ENCODE measurements at places on chromosomes 4 and X.
A peak's percentile ranks its signal among the peaks of the same experiment; 100 is the strongest.

DNA sequence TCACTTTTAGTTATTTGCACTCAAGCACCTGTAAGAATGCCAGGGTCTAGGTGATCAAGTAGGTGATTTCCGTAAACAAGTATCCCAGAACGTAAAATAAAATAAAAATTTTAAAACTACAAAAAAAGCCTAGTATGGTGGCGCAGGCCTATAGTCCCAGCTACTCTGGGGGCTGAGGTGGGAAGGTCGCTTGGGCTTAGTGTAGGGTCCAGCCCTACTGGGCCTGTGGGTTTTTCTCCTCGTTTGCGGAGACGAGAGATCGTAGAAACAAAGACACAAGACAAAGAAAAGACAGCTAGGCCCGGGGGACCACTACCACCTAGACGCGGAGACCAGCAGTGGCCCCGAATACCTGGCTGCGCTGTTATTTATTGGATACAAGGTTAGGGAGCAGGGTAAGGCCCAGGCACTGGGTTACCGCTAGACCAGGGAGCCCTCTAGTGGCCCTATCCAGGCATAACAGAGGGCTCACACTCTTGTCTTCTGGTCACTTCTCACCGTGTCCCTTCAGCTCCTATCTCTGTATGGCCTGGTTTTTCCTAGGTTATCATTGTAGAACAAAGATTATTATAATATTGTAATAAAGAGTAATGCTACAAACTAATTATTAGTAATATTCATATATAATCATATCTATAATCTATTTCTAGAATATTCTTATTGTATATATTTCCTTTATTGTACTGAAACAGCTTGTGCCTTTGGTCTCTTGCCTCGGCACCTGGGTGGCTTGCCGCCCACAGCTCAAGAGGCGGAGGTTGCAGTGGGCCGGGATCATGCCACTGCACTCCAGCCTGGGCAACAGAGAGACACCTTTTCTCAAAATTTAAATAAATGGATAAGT lies 38.4 kb downstream of the SAGE1 start:
- peak; percentile 1 for DNase-seq

DNA sequence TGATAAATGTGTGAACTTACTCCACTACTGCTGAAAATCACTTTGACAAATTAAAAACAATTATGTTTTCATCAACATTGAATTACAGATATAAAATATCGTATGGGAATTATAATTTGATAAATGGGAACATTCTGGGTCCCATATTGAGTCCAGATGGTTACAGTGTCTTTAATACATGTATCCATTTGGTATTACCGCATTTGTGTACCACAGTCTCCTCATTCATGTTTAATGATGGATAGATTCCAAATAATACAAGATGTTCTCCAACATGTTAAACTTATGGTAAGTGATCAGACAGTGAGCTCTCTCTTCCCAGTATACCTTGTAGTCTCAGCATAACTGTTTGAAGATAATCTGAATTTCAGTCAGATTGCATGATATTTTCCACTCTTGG lies 1706.8 kb upstream of the PCDH7 start:
- no peak for DNase-seq

- DNase-seq = no peak
Observed at GRCh38 chr4:84952776-84953175, 13.7 kb downstream of the WDFY3 start.

GRCh38 chr4:137378393-137378792 lies 153.9 kb downstream of the PCDH18 start:
- DNase-seq = no peak

DNA sequence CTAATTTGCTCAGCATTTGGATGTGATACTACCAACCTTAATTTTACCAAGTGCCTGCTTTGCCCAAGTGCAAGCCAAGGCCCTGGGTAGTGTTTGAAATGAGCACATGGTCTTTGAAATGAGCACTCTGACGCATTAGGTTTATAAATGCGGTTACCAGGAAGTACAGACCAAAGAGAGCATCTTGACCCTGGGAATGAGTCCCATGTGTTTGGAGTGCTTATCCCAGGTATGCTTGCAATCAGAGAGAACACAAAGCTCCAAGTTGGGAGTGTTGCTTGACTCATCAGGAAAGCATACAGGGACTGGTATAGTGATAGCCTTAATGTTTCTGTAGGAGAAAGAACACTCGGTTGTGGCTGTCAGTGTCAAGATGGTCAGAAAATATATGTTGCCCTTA lies 203.6 kb upstream of the MAMLD1 start:
- DNase-seq = no peak

- no peak for DNase-seq
Observed at GRCh38 chrX:4129626-4130025, 416.2 kb upstream of the PRKX start.

DNA sequence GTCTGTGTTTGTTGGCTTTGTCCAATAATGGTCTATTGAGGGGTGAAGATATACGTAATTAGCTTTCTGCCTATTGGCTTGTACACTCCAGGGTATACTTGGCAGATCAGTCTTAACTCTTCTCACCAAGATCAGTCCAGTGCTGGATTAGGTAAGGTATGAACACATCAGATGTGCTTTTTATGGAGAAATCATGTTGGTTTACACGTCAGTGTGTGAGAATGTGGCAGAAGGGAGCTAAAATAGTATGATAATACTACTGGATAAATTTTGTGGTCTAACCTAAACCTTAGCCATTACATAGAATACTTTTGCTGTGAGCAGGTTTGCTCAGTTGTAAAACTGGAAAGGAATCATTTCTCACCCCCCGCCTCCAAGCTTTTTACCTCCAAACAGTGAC lies 4.2 kb downstream of the PDHA1 start:
- DNase-seq = no peak

DNA sequence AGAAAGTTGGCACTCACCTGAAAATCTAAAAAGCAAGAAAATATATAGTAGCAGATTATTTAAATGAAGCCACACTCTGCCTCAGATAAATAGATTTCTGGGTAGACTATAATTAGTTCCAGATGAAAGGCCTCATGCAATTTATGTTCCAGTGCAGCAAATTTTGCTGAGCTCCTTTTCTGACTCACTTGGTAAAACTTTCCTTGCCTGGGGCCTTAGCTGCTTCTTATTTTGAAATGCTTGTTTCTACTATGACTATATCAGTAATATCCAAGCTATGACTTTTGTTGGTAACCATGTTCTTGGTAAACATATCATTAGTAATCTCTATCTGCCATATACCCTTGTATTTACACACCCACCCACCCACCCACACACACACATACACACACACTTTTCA lies 961.8 kb downstream of the SH3BGRL start:
- no peak for DNase-seq
